ENCODE measurements at places on chromosomes 13 and 19.

GRCh38 chr13:52786766-52787165, 47.1 kb upstream of the CNMD start:
- DNase-seq = no peak

GRCh38 chr13:47908197-47908902, 92.7 kb downstream of the SUCLA2 start:
- DNase-seq = no peak

GRCh38 chr13:53807251-53807834, 778.7 kb downstream of the OLFM4 start:
- no peak for DNase-seq

- no peak for DNase-seq
These were observed 21.2 kb downstream of the CCNA1 start for GRCh38 chr13:36453516-36453915.

- no peak for DNase-seq
These were observed 168.0 kb downstream of the PAN3 start for GRCh38 chr13:28306325-28306724.

DNA sequence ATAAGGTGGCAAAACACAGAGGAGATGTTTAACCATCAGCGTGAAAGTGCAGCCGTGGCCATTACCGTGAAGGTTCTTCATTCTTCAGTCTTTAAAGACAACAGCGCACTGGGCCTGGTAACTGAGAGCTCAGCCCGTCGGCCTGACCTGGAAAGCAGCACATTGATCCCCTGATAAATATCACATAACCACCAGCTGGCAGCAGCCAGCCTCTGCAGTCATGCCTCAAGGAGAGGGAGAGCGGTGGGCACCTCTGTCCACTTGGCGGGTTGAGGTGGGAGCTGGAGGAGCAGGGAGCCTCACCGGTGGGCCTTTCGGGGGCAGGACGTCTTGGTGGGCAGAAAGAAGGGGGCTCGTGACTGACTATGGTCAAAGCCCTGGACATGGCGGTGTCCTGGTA, 58.1 kb downstream of the MCF2L start:
- no peak for DNase-seq

- DNase-seq = no peak
These were observed 741 bp downstream of the PLEKHF1 start for GRCh38 chr19:29665826-29666577.
